NCI-H2081 treated with DMSO at 0.1 percent for 48 hours (cell line): ENCODE measurements at places on chromosomes 6 and 20.

- no peak for DNase-seq
These were observed 15.1 kb downstream of the SLC22A3 start for GRCh38 chr6:160363016-160363996.

GRCh38 chr6:15888798-15889772 lies 226.3 kb upstream of the DTNBP1 start:
- no peak for DNase-seq

GRCh38 chr6:20001286-20001685 lies 164.1 kb downstream of the ID4 start:
- no peak for DNase-seq

DNA sequence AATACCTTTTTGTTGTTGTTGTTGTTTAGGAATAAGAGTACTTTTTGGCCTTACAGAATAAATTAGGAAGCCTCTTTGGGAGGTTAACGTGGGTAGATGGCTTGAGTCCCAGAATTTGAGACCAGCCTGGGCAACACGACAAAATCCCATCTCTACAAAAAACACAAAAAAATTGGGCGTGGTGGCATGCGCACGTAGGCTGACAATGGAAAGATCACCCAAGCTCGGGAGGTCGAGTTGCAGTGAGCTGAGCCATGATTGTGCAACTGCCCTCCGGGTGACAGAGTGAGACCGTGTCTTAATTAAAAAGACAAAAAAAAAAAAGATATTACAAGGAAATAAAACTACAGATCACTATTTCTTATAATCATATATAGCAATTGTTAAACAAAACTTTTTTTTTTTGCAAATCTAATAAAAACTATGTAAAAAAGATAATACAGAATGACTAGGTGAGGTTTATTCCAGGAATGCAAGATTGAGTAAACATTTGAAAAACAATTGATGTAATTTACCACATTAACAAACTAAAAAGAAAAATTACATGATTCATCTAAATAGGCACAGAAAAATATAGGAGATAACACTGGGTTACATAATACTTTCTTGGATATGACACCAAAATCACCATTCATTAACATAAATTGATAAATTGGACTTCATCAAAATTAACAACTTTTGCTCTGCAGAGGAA lies 43.6 kb upstream of the ASCC3 start:
- no peak for DNase-seq

GRCh38 chr6:87918461-87918941 lies 129.1 kb upstream of the SPACA1 start:
- DNase-seq = no peak

GRCh38 chr6:90062667-90063066 lies 168.4 kb downstream of the GJA10 start:
- DNase-seq = no peak

DNA sequence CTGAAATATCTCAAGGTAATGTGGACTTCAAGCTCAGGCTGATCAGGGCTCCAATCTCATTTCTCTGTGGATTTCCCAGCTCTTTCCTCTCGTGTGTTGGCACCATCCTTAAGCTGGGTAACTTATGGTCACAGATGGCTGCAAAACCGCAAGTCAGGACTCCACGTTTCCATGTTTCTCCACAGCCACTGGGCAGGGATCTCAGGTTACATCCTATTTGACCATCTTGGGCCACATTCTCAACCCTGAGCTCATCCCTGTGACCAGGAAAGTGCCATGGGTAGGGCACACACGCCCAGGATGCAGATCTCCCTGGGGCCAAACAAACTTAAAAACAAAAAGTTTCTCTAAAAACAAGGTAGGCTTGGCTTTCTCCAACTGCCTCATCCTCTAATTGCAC lies 15.4 kb downstream of the RPS6KA2 start:
- no peak for DNase-seq

- DNase-seq = no peak
These were observed 424.7 kb downstream of the MMUT start for GRCh38 chr6:49038294-49038822.

DNA sequence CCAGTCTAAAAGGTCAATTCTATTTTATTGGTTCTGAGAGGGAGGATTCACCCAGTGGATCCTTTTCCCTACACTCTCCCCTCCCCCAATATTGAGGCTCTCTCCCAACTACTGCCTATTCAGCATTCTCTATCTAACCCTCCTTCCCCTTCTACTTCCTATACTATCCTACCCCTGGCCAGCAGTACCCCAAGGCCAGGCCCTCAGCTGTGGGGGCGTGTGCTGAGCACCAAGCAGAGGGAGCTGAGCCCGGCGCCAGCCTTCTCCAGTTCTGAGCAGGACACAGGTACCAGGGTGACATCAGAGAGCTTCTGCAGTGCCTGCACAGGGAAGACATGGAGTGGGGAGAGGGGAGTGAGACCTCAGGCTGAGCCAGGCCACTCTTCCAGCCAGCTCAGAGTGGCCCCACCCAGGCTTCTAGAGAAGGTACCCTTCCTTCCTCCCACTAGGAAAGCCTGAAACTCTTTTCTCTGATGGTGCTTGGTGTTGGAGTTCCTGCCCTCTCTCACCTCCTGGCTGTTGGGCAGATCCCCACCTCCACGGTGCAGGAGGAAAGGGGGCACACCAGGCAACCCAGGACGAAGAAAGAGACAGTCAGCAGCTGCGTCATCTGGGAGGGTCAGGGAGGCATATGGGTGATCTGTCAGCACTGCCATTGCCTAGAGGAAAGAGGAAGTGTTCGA lies 1.9 kb downstream of the DDAH2 start:
- DNase-seq = no peak

DNA sequence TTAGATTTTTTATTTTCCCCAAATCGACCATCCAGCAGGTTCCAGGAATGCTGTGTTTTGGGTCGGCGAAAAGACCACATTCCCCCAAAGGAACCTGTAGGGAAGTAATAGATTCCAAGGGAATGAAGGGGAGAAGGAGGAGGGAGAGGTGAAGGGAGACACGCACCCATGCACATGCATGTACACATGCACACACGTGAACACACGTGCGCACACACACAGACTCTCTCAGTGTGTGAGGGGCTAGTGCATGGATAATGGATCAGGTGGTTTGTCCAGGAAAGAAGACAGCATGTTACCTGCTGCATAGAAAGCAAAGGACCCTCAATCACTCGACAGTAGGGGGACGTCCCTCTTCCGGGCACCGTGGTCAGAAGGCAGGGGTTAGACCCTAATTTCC lies 52.4 kb upstream of the PDE10A start:
- no peak for DNase-seq

DNA sequence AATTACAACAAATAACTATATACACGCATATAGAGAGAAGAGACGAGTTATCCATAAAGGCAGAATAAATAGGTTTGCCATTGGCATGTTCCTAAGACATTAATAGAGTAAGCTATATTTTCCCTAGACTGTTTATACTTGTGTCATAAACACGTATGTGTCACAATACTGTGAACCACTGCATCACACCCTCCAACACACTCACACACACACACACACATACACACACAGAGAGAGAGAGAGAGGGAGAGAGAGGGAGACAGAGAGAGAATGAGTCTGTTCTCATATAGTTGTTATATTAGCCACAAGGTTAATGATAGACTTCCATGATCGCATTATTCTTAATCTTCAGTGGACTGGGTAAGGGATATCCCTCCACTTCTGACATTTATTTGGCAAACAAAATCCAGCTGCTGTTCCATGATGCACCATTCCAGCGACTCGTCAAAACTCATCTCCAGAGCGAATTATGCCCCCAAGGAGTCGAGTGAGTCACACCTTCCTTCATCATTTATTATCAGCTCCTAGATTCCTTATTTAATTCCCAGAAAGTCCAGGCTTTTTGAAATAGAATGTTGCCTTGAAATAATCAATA lies 82.8 kb upstream of the HIVEP1 start:
- no peak for DNase-seq

GRCh38 chr6:31947070-31947675 lies 1.3 kb downstream of the CFB start:
- DNase-seq = no peak

DNA sequence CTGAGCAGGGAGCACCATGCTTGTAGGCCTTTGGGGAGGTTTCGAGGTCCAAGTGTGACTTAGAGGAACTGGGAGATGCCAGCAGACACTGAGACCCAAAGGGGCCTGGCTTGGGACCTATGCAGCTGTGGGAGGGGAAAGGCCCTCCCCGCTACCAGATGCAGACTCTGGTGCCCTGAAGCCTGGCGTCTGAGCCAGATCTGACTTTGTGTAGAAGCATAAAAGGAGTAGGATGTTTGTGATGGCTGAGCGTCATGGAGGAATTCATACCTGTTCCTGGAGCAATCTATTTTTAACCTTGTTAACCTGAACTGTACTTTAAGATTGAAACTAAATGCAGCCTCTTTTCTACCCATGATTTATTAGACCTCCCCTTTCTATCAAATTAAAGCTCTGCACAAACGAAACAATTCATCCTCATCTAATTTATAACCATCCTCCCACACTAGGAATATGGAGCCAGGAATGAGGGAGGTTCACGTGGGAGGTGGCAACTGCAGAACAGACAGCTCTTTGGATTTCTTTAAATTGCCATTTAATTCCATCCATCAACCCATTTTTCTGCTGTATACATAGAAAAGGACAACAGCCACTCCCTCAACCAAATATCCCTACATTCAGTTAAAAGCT lies 172.6 kb upstream of the AGPAT4 start:
- no peak for DNase-seq

- DNase-seq = no peak
These were observed 181.2 kb upstream of the CCN2 start for GRCh38 chr6:132132422-132132821.

DNA sequence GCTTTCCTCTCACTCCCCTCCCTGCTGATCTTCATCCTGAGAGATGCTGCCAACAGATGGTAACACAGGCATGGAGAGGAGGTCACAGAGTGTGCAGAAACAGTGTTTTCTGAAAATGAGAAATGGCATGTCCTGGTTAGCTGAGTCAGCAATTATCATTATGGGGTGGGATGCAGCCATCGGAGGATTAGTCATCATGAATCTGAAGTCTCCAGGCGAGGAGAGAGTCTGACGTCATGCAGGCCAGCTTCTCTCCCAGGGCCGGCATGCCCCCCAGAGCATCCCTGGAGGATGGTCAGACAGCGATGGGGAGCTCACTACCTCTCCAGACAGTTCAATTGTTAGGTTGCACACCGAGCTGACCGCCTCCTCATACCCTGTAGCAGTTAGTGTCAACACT lies 4.7 kb upstream of the GTSF1L start:
- no peak for DNase-seq

DNA sequence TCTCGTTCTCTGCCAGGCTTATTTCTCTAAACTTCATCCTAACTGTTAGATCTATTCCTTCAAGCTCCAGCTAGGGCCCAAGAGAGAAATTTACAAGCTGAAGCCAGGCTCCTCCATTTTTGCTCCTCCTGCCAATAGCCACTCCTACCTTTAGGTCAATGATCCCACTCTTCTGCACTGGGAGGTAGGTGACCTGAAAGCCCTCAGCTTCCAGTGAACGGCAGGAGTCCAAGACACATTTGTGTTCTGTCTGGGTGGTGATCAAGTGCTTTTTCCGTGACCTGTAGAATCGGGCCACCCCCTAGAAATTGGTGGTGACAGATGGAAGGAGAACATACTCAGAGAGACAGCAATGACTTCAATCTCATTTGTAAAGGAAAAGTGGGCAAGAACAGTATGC lies 8.9 kb downstream of the NFS1 start:
- DNase-seq = no peak

- DNase-seq = no peak
These were observed 2.7 kb downstream of the ITCH start for GRCh38 chr20:34365765-34366213.

GRCh38 chr6:63864671-63865318 lies 229.2 kb downstream of the PHF3 start:
- DNase-seq = no peak

- no peak for DNase-seq
These were observed 97.7 kb downstream of the SLC16A10 start for GRCh38 chr6:111184827-111185532.

DNA sequence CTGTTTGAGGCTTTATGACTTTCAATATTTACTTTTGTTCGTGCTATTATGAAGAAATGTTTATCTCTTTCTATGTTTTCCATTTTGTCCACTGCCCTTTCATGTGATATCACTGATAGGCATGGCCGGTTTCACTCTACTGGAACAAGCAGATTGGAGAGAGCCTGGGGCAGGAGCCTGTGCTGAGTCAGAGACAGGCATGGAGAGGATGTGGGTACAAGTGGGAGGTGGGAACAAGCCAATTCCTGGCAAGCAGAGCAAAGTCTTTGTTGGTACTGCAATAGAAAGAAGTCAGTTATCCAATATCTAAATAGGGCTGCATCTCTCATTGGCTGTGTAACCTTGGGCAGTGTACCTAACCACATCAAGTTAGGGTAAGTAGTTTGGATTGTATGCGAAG lies 545.6 kb upstream of the MAP3K7 start:
- no peak for DNase-seq

GRCh38 chr6:20117474-20117873 lies 94.8 kb downstream of the MBOAT1 start:
- DNase-seq = no peak

- DNase-seq = no peak
These were observed 27.4 kb downstream of the KCNQ5 start for GRCh38 chr6:72649032-72649984.

DNA sequence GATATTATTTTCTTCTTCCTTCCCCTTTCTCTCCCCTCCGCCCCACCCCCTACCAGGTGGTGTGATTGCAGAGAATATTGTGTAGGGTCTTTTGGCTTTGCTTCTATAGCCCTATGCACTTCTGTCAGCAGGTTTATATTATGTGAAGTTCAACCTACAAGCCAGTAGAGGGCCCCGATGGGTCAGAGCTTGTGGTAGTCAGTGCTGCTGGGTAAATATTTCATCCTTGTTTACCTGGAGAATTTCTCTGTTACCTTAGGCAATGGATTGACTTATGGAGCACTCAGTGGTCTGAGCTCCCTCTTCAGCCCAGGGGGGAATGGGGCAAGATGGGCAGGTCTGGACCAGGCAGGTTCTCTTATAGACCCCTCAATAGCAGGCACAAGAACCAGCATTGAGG lies 720.9 kb downstream of the GRIK2 start:
- DNase-seq = no peak

GRCh38 chr20:41029150-41029901 lies 704 bp downstream of the TOP1 start:
- DNase-seq = no peak

DNA sequence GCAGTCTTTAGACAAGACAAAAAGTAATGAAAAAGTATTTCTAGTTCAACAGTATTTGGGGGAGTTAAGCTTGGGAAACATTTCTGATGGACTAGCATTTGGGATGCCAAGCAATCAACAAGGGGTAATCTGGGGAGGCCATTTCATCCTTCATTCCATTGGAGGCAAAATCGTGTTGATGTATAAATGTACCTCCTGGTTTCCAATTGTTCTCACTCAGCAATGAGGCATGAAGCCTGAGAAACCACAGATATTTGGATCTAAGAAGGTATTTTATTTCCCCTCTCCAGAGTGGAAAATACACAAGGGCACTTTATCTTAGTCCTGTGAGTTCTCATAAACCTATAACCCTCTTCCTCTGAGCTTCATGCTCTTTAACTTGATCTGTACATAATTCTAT lies 68.2 kb downstream of the TBX18 start:
- no peak for DNase-seq

GRCh38 chr20:23963941-23964340 lies 24.6 kb downstream of the GGTLC1 start:
- no peak for DNase-seq

- no peak for DNase-seq
These were observed 46.7 kb downstream of the SLC24A3 start for GRCh38 chr20:19259141-19259591.
